ENCODE measurements at places on chromosomes 3 and 15.

DNA sequence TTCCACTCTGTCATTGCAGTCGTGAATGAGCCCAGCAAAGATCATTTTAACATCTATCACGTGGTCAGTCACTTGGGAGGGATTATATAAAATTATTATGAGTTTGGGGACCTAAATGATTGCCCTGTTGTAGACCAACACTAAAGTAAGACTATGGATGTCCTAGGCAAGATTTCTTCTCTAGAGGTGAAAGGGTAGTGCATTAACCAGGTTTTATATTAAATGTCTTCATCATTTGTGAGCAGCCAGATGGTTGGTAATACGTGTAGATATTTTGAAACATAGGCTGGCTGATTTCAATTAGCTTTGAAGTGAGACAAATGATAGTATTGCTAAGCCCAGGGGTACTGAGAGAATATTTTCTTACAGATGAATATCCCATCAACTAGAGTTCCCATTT, 150.3 kb upstream of the TSPAN3 start:
- DNase-seq, result no peak

DNA sequence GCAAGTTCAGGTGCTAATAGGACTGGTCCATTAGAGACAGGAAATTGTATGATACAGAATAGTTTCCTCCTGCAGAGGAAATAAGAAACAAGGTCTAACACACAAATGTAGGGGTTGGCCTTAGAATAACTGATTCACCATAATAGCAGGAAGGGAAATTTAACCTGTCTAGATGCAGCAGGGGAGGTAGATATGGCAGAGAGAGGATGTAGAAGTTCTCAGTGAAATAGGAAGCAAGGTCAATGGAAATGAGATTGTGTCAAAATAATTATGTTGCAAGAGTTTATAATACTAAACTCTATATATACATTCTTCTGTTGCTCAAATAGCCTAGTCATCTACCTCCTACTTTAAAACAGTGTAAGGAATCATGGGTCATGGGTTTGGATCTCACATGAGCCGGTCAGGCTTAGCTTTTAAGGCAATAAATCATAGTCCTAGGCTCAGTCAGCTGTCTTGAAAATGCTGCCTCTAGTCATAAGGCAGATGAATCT, 17.0 kb downstream of the BCL2A1 start:
- DNase-seq, result no peak

DNA sequence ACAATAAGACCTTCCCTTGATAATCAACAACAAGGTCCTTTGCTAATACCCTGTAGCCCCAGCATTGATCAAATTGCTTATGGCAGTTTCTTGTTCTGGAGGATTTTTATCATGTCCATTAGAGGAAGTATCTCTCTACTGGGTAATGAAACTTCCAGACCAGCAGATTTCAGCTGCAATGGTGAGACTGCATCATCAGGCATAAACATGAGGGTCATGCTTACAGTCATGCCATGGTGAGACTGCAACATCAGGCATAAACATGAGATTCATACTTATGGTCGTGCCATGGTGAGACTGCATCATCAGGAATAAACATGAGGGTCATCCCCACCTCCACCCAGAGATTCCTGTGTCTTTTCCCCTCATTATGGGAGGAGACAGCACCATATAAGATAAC, 129.0 kb upstream of the LIPC start:
- no peak for DNase-seq

DNA sequence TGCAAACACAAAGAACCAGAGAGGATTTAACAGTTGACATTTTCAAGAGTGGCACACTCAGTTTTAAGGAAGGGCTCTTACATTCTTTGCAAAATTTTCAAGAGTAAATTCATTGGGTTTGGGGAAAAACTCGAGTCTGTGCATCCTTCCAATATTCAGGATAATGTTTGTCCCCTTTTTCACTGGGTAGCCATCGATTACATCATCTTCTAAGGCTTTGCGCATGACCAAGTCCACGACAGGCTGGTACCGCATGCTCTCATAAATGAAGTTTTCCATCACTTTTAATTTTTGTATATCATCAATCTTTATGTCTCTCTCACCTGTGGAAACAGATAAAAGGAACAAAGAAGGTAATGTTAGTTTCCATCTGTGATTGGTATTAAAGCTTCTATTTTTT, 117.5 kb upstream of the TNFAIP8L3 start:
- DNase-seq, result no peak

- no peak for DNase-seq
These were observed 16.0 kb upstream of the MYO1E start for GRCh38 chr15:59388670-59389069.

DNA sequence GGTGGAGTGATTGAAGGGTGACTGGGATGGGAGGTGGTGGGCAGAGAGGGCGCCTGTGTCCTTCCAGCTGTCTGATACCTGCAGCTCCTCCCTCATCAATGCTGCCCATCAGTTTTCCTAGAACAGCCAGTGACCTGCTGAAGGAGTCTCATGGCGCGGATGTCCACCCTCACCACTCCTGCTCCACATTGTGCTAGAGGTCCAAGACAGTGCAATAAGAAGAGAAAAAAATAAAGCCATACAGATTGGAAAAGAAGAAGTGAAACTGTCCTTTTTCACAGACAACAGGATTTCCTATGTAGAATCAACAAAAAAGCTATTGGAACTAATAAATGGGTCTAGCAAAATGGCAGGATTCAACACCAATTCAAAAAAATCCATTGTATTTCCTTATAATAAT, 7.4 kb downstream of the ZDHHC19 start:
- DNase-seq, result no peak

DNA sequence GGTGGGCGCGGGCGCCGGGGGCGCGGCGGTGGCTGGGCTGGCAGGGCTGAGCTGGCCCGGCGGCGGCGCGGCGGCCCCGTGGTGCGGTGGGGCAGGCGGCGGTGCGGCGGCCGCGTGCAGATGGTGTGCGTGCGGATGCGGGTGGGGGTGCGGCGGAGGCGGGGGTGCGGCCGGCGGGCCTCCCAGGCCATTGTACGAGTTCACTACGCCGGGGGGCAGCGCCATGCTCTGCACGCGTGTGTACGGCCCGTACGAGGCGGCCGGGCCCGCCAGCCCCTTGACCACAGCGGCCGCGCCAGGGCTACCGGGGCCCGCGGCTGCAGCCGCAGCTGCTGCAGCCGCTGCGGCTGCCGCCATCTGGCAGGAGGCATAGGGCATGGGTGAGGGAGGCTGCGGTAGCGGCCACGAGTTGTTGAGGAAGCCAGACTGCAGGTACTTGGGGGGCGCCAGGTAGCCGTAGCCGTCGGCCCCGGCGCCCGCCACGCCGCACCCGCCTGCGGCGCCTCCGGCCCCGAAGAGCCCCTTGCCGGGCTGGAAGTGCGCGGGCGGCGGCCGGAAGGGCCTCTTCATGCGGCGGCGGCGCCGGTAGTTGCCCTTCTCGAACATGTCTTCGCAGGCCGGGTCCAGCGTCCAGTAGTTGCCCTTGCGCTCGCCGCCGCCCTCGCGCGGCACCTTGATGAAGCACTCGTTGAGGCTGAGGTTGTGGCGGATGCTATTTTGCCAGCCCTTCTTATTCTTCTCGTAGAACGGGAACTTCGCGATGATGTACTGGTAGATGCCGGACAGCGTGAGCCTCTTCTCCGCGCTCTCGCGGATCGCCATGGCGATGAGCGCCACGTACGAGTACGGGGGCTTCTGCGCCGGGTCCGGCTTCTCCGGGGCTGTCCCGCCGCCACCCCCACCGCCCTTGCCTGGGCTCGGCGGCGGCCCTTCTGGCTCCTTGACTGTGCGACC, 951 bp downstream of the FOXL2 start:
- no peak for DNase-seq

DNA sequence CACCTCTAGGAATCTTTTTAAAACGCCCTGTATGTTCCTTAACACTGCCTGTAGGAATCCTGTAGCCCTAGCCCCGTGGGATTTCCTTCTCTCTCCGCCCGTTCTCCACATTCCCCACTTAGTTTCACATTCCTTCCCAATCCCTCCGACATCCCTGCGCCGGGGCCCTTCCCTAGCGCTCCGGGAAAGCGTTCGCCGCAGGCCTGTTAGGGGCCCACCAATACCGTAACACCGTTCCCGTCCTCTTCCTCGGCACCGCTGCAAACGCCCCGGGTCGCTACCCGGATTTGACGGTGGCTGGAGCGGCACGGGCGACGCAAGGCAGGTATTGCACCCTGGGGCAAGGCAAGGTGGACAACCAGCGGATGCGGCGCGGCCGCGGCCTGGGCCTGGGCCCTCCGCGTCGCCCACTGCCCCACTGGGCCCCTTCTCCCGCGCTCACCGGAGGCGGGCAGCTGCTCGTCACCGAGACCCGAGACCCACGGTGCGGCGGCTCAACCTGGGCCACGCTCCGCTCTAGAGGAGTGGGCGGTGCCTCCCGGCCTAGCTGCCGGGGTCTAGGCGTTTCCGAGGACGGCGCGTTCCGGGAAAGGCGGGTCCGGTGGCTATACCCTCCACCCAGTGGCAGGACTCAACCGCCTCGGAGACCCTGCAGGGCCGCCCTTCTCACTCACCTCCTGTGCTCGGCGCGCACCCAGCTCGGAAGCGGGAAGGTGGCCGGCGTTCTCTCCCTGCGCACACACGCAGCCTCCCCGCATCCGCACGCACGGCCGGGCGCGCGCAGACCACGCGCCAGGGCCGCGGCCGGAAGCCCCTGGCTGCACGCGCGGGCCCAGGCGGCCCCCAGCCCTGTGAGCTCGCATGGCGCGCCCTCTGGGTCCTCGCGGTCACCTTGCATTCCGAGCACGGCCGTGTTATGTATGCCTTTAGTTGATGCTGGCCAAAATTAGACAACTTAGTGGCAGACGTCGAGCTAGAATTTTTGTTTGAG, at the start of gene B3GALNT1:
Gene B3GALNT1 (minus strand): TSS at position 789 of the 991 bp plus-strand sequence. CDS start 18,595 bp downstream, outside the sequence.
- no peak for DNase-seq

DNA sequence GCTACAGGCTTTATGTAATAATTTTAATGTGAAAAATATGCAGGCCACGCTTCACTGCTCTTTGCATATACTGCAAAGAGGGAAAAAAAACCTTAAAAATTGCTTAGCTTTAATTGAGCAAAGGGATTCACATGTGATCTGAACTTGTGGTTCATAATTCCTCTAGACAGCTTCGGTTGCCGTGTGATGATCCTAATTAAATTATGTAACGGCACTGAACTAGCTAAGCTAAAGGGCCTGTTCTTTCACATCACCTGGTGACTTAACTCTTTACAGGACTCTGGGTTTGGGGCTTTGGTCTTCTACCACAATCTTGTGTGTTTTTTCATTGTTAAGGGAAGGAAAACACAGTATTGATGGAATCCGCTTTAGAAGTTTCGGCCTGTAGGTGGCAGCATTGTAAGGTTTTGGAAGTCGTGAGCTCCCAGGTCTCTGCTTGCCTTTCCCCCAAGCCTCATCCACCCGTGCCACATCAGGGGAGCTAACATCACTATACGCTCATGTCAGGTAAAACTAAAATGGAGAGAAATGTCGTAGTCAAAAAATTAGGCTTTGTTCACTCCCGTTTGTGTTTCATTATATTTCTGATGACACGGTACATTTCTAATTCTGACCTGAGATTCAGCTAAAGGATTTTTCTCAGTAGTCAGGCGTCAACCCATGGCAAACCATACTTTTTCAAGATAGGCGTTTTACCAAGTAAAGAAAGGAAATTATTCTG, 205.6 kb upstream of the DPH6 start:
- DNase-seq, result no peak

DNA sequence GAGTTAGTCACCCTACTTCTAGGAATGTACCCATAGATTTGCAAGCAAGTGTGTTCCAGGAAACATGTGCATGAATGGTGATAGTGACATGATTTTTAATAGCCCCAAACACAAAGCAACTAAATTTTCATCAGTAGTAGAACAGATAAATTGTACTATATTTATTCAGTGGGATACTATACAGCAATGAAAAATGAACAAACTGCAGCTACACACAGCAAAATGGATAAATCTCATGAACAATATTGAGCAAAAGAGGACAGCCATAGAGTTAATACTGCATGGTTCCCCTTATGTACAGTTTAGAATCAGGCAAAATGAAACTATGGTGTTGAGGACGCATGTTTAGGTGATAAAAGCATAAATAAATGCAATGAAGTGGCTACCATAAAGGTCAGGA, 26.0 kb downstream of the MESP1 start:
- no peak for DNase-seq

GRCh38 chr3:11878837-11879236, 32.2 kb upstream of the TAMM41 start:
- no peak for DNase-seq

- DNase-seq, result no peak
These were observed 21.2 kb upstream of the LMOD3 start for GRCh38 chr3:69143612-69144011.

Data from activated T-helper 1 cell treated with anti-CD3 and anti-CD28 coated beads, Interleukin-2, amount 50 U/mL, for 16 hours (primary cell).